ENCODE measurements at places on chromosomes 3 and 15.

DNA sequence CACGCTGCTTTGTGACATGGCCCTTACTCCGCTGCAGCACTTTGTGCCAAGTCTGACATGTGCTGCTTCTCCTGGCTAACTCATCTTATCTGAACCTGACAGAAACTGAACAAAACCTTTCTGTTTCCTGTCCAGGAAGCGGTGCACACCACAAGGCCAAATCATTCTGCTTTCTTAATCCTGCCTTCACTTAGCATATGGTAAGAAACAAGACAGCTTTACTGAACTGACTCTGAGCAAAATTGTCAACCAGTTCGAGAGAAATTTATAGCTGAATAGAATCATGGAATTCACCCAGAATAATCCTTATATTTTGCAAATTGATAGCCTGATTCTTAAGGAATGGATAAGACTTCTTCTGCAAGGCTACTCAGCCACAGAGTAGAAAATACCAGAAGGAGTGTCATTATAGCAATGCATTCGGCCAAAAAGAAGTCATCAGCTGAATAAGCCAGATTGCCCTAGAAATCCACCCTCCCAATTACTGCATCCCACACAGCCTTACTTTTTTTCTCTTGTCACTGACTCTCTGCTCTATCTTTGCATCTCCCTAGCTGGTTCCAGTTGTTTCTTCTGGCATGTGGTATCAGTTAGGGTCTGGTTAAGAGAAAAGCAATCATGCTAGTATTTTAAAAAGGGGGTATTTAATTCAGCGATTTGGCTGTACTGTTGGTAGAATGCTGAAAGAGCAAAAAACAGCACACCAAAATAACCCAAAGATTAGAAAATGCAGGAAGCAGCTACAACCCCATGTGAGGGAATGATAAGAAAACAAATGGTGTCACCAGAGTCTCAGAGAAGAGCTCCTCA lies 41.6 kb upstream of the STRIT1 start:
- DNase-seq, result no peak

GRCh38 chr3:6165951-6166350 lies 695.0 kb upstream of the GRM7 start:
- no peak for DNase-seq

DNA sequence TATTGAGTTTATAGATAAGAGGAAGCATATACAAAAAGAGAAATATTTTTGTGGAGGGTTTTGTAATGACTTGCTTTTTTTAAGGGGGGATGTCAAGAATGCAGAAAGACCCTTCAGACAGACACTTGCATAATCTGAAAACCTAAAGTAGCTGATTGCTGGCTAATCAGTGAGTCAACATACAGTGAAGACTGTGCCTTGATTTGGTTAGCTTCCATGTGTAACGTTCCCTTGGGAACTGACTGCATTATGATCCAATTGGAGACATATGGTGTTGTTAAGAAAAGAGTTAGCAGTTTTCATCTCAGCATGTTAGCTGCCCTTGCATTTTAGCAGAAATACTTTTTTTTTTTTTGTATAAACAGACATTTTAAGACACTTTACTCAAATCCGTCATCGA lies 483.2 kb downstream of the RBMS3 start:
- DNase-seq, result no peak

- no peak for DNase-seq
These were observed 69.3 kb downstream of the LRIG1 start for GRCh38 chr3:66431494-66431893.

GRCh38 chr15:56980473-56980872 lies 62.0 kb downstream of the TCF12 start:
- no peak for DNase-seq

GRCh38 chr3:37024820-37025405 lies 31.6 kb downstream of the MLH1 start:
- DNase-seq, result no peak

DNA sequence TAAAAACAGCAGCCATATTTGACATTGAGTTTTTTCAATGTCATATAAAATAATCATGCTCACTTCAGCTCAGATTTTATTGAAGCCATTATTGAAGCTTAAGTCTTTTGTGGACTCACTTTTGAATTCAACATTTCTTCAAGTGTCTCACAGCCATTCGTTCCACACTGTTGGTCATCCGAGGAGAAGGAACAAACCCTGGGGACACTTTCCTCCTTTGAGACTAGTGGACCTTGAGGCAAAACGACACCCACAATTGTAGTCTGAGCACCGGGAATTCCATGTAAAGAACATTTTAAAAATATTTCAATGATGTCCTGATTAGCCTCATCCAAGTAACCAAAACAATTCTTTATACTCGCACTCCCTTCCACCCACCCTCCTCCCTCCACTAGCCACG lies 174.7 kb downstream of the CD47 start:
- DNase-seq, result no peak

DNA sequence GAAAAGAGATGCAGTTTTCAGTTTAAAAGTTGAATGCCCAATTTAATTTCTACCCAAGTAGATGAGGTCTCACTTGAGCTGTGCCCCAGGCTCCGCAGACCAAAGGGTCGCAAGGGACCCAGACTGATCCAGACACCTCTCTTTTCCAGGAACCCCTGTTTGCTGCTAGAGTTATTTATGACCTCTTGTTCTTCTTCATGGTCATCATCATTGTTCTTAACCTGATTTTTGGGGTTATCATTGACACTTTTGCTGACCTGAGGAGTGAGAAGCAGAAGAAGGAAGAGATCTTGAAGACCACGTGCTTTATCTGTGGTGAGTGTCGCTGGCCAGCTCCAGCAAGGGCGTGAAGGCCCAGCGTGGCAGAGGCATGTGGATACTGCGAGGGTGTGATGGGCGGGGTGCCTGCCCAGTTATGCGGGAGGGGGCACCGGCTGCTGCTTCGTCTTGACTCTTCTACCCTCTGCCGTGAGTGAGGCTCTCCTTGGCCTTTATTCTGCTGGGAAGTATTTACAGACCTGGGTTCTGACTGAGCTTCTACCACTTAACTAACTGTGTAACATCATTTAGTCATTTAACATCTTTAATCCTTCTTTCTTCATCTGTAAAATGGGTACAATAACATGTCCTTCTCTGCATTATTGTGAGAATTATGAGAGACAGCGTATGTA lies 164.2 kb upstream of the BHLHE40 start:
- no peak for DNase-seq

DNA sequence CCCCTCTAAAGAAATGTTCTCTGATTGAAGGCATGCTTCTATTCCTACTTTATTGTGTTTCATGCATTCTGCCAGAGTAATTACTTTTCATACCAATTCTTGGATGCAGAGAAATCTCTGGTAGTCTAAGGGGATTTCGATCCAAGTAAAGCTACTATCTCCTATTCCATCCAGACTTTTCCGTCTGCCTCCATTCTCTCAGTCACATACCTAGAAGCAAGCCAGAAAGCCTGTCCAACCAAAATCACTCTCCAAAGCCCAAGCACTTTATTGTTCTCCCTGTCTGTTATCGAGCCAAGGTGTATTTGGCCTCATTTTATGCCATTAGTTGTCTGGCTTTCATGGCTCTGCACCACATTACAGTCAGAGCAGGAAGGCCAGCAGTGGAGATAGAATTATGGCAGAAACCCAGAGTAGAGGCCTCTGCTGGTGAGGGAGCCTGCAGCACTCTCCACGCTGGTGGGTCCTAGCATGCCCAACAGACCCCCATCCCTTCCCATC lies 95.9 kb downstream of the SLC49A4 start:
- no peak for DNase-seq

- peak; percentile 44 for DNase-seq
These were observed 47.0 kb downstream of the RPLP1 start for GRCh38 chr15:69499521-69500211.

DNA sequence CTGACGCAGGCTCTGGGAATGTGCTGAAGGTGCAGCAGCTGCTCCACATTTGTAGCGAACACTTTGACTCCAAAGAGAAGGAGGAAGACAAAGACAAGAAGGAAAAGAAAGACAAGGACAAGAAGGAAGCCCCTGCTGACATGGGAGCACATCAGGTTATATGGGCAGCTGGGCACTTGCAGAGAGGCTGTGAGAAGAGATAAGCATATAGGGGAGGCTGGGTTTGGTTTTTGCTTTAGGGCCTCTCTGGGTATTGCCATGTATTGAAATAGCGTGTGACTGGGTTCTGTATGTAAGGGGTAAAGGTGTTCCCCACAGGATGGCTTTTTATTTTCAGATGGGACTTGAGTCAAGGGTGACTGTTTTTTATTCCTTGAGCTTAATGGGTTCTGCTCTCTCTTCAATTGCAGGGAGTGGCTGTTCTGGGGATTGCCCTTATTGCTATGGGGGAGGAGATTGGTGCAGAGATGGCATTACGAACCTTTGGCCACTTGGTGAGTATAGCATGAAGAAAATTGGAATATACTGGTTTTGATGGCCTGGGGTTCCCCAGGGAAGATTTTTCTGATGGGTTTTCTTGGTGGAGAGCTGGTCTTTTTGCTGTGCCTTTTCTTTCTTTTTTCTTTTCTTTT lies 7.4 kb downstream of the PSMD2 start:
- no peak for DNase-seq

Data from neural progenitor cell (in vitro differentiated cells).